ENCODE measurements at places on chromosomes 13 and 19.

DNA sequence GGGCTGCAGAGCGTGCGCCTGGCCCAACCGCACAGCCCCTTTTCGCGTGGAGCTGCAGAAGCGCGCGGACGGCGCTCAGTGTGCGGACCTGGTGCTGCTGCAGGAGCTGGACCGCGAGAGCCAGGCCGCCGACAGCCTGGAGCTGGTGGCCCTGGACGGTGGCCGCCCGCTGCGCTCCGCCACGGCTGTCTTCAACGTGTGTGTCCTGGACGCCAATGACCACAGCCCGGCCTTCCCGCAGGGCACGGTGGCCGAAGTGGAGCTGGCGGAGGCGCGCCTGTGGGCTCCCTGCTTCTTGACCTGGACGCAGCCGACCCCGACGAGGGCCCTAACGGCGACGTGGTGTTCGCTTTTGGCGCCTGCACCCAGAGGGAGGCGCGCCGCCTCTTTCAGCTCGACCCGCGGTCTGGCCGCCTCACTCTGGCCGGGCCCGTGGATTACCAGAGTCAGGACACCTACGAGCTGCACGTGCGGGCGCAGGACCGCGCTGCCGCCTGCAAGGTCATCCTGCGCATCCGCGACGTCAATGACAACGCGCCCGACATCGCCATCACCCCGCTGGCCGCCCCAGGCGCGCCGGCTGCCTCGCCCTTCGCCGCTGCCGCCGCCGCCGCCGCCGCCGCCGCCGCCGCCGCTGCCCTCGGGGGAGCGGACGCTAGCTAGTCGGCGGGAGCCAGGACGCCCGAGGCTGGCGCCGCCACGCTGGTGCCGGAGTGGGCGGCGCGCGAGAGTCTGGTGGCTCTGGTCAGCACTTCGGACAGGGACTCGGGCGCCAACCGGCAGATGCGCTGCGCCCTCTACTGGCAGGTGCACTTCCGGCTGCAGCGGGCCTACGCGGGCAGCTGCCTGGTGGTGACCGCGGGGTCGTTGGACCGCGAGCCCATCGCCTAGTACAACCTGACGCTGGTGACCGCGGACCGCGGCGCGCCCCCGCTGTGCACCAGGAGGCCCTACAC lies 172.2 kb downstream of the OLFM4 start:
- DNase-seq: no peak

DNA sequence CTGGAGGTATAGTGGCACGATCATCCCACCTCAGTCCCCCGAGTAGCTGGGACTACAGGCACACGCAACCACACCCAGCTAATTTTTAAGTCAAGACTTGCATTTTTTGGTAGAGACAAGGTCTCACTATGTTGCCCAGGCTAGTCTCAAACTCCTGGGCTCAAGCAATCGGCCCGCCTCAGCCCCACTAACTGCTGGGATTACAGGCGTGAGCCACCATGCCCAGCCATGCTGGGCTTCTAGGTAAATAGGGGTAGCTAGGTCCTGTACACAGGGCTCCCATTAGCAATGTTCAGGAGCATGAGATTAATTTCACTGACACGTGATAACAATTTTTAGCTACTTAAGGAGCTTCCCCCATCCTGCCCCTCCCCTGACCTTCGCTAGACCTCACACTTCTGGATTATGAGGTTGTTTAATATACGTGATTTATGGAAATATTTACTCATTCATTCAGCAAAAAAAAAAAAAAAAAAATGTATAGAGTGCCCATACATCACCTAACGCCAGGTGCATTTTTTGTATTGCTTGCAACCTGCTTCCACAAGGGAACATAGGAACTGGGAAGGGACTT lies 19.2 kb downstream of the TMEM272 start:
- no peak for DNase-seq

GRCh38 chr19:48686088-48686487 lies 9.7 kb upstream of the FUT2 start:
- no peak for DNase-seq

DNA sequence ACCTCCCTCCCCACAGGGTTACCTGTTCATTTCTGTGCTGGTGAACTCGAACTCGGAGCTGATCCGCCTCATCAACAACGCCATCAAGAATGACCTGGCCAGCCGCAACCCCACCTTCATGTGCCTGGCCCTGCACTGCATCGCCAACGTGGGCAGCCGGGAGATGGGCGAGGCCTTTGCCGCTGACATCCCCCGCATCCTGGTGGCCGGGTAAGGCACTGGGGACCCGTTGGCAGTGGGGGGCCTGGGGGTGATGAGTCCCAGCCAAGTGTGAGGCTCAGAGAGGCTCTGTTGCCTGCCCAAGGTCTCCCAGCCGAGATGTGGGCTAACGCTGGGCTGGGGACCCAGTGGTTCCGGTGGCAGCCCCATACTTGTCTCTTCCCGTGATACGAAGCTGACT lies 15.7 kb downstream of the AP2A1 start:
- no peak for DNase-seq

- DNase-seq: no peak
These were observed 928 bp upstream of the PNPLA6 start for GRCh38 chr19:7534531-7535046.

GRCh38 chr13:84867246-84867645 lies 932.0 kb downstream of the SLITRK6 start:
- DNase-seq: no peak

- no peak for DNase-seq
These were observed 377.0 kb downstream of the DLEU7 start for GRCh38 chr13:50466456-50466855.

- no peak for DNase-seq
These were observed 5.7 kb downstream of the LENG1 start for GRCh38 chr19:54153731-54154326.

DNA sequence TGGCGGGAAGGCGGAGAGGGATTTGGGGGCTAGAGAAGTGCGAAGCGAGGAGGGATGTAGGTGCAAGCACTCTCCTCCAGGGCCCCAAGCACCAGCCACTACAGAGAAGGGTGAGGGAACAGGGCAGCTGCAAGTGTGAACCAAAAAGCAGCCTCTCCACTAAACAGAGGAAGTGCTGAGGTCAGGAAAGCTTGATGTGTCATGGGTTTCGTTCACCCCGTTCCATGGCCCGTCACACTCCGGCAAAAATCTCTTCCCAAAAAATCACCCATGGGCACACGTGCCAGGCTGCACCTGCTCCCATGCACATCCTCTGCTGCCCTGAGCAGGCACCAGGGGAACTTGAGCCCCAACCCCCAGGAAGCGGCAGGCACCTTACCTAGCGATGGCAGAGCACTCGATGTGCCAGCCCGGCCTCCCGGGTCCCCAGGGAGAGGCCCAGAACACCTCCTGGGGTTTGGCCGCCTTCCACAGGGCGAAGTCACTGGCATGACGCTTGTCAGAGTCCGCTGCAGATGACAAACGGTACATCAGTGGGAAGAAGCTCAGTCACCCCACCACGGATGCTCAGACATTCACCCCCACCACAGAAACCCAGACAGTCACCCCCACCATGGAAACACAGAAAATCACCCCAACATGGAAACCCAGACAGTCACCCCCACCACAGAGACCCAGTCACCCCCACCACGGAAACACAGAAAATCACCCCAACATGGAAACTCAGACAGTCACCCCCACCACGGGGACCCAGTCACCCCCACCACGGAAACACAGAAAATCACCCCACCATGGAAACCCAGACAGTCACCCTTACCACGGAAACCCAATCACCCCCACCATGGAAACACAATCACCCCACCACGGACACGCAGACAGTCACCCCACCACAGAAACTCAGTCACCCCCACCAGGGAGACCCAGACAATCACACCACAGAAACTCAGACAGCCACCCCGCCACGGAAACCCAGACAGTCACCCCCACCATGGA lies 29.0 kb downstream of the CARS2 start:
- DNase-seq: no peak

- no peak for DNase-seq
These were observed 198.8 kb downstream of the MYO16 start for GRCh38 chr13:108828086-108828815.

GRCh38 chr19:55855160-55855559 lies 18.8 kb downstream of the NLRP4 start:
- no peak for DNase-seq

DNA sequence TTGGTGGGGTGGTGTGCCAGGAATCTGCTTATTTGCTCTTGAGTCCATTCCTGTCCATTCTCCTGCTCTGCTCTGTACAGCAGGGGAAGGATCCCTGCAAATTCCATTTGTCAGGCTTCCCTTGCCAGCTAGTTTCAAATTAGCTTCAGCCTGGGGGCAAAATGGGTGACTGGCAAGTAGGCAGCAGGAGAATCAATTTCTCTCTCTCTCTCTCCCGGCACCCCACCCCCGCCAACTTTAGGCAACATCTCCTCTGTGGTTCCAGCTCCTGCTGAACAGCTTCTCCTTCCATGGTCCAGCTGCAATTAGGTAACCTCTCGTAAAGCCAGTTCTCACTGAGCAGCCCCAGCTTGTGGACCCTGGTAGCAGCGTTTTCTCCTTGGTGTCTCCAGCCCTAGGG lies 6.7 kb upstream of the MYCBP2 start:
- DNase-seq: no peak

GRCh38 chr19:40811478-40812341 lies 12.7 kb downstream of the EGLN2 start:
- DNase-seq: no peak

DNA sequence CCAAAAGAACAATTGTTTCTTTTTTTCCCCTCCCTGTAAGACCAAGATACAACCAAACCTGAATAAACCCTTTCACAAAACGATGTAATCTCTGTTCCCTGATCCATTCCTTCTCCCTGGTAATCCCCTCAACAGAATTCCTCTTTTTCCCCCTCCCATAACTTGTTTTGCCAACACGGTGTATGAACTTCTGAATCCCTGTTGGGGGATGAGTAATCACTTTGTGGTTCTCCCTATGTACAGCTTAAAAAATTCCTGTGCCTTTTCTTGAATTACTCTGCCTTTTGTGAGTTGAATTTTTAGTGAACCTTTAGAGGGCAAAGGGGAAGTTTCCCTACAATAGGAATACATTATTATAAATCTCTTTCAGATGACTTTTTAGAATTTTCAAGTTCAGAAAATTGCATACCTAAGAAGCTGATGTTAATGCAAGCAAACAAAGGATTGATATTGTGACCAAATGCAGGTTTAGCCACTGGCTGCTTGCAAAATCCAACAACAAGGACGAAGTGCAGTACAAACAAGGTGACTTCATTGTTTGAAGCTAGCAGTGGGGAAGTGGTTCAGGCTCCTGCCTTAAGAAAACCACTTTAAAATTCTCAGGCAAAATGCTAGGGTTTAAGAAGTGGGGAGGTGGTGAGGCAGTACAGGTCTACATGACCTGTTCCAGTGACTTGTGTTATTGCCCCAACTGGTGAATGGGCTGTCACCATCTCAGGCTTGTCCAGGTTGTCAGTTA lies 15.0 kb upstream of the EPSTI1 start:
- DNase-seq: no peak

GRCh38 chr13:23570099-23570920 lies at the start of gene TNFRSF19:
Gene TNFRSF19, plus strand, starts transcription at chr13:23570412. Its CDS starts 19,772 bp downstream, at chr13:23590184.
- DNase-seq: no peak

GRCh38 chr19:4523306-4524110 lies 5.2 kb upstream of the PLIN4 start:
- DNase-seq: no peak

GRCh38 chr13:95793018-95793555 lies 116.1 kb downstream of the DNAJC3 start:
- DNase-seq: no peak

GRCh38 chr13:106551751-106552150 lies 16.2 kb downstream of the ARGLU1 start:
- no peak for DNase-seq

GRCh38 chr19:51327066-51328001 lies 14.6 kb downstream of the VSIG10L start:
- DNase-seq: no peak

Measured in activated T-helper 1 cell treated with anti-CD3 and anti-CD28 coated beads, Interleukin-2, amount 50 U/mL, for 16 hours (primary cell).